ENCODE measurements at places on chromosomes 3 and 15.

GRCh38 chr3:97297032-97297431 is 467.5 kb upstream of the ARL6 start:
- no peak for DNase-seq

- DNase-seq, result no peak
These were observed 628.2 kb upstream of the CFAP20DC start for GRCh38 chr3:59677747-59678702.

- DNase-seq, result no peak
These were observed 31.6 kb downstream of the ANP32A start for GRCh38 chr15:68789091-68789490.

GRCh38 chr15:78991476-78991875 is 46.6 kb upstream of the CTSH start:
- no peak for DNase-seq

DNA sequence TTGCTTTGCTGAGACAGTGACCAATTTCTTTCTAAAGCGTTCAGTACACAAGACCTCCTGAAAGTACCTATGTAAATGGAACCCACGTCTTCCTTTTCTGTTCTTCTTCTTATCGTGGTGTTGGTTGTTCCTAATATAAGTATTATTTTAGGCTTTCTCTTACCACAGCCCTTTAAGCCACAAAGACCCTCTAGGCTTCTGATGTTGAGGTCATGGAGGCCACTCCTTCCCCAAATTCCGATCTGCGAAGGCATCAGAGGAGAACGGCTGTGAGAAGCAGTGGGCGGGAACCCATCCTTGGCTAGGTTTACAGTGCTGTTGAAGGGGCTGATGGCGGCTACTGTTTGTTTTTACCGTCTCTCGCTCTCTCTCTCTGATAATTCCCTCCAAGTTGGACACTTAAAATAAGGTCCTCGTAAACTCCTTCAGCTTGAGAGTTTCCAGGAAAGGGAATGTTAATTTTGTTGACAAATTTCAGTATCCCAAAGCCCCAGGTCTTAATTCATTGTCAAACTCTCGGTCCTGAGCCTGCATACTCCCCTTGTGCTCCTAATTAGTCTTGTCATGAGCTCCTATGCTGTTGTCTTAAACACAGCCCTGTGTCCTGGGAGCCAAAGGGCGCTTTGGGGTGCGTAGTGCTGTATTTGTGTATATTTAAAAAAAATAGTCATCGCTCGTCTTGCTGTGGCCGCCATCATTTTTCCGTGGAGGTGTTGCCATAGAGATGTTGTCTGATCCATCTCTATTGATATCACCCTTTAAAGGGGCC is 178.8 kb downstream of the OPA1 start:
- DNase-seq, result no peak

DNA sequence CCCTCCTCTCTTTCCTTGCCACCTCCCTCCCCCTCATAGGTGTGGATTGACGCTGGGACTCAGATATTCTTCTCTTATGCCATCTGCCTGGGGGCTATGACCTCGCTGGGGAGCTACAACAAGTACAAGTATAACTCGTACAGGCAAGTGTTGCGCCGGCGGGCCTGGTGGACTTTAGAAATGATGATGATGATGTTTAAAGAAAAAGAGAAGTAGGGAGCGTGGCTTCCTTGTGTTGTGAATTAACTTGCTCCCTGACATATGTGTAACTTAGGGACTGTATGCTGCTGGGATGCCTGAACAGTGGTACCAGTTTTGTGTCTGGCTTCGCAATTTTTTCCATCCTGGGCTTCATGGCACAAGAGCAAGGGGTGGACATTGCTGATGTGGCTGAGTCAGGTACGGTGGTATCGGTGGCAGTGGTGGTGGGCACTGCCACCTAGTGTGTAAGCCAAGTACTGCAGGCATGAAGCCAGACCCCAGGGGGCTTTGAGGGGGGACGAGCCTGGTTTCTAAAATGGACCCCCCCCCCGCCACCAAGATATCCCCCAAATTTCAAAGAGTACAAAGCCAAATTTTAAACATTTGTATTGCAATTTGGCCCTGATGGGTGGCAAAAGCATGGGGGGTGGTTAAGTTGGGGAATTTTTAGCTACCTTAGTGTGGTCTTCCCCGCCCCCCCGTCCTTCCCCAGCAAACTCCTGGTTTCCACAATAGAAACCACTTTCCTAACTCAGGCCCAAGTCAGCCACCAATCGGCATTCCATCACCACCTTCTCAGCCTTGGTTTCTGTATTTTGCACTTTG is 65.6 kb downstream of the SLC6A6 start:
- DNase-seq, result no peak

DNA sequence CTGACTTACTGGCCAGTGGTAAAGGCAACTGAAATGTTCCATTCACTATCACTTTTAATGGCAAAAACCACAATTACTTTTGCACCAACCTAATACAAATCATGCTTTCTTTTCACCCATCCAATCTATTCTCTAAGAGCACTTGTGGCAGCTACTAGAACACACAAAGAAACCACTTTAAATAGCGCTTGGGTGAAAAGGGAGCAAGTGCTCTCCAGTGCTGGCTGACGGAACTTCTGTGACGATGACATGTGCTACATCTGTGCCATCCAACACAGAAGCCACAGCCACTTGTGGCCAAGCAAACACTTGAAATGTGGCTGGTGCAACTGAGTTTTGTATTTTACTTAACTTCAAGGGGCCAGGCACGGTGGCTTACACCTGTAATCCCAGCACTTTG is 18.9 kb downstream of the SH3BP5 start:
- DNase-seq, result no peak

DNA sequence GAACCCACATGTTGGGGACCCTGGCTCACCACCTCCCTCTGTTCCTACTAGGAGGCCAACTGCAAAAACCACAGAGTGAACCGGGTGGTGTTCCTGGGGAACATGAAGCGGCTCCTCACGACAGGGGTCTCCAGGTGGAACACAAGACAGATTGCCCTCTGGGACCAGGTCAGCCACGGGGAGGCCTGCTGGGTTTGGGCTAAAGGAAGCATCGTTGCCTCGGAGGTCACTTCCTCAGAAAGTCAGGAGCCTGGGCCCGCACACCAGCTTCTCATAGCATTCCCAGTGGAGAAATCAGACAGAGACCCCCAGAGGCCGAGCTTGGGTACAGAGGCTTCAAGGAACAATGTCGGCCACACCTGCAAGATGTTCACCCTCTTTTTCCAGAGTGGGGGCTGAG is 106.8 kb downstream of the ANP32A start:
- no peak for DNase-seq

DNA sequence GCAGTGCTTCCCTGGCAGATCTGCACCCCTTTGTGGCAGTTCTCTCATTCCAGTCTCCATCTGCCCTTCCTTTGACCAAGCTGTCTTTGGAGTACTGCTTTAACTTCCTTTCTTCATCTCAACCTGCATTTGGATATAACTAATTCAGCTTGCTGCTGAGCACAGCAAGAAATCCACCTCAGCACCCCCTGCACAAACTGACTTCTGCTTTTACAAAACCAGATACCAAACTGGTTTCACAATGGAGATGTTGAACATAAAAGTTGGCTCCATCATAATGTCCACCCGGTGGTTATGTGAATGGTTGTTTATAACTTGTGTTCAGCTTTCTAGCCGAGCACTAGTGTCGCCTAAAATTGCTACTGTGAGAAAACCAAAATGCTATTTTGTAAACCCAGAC is 341.1 kb upstream of the SEMA6D start:
- no peak for DNase-seq

- DNase-seq, result no peak
These were observed 11.6 kb upstream of the DLL4 start for GRCh38 chr15:40917585-40917984.

GRCh38 chr3:77160931-77161497 is 121.1 kb downstream of the ROBO2 start:
- DNase-seq, result no peak

DNA sequence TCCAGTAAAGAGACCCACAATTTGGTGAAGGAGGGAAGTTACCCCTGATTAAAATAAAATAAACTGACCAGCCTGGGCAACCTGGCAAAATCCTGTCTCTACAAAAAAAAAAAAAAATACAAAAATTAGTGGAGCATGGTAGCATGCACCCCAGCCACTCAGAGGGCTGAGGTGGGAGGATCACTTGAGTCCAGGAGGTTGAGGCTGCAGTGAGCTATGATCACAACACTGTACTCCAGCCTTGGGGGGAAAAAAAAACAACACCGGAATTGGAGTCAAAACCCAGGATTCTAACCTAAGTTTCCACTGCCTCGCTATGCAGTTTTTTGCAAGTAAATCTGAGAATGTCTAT is 22.5 kb downstream of the DCAF1 start:
- no peak for DNase-seq

GRCh38 chr15:29090617-29091466 is 178.8 kb downstream of the NSMCE3 start:
- DNase-seq, result no peak

DNA sequence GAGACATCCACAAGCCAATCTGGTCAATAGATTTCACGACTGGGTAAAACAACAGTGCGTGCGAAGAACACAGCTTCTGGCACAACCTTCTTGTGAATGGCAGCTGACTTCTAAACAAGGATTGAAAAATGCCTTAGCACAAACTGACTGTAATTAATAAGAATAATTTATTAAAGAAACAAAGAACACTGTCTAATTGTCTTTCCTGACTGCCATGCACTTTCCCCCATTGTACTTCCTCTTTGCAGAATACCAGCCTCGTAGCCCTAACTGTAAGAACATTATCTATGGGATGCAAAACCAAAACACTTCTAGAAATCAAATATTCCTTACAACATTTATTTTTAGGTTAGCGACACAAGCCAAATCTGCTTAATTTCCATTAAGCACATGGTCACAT is 6.5 kb downstream of the FOXP1 start:
- DNase-seq, result no peak

DNA sequence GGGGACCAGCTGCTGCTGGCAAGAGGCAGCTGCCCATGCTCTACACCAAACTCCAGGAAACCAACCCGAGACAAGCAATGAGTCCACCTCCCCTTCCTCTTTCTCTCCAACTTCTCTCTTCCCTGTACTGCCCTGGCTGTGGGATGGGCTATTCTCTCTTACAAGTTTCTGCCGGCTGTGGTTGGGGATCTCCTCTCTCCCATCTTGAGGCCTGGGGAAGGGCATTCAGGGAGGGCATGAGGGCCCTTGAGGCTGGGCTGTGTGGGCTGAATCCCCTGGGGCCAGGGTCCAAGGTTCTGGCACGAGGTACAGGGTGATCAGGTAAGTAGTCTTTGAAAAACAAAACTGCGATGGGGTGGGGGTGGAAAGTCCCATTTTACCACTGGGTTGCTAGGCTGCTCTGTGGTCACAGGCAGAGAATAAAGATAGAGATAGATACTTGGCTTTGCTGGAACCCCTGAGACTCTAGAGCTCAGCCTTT is 32.3 kb upstream of the CTSH start:
- no peak for DNase-seq

- no peak for DNase-seq
These were observed 64.2 kb downstream of the MOBP start for GRCh38 chr3:39531665-39532064.

- DNase-seq, result no peak
These were observed 46.7 kb downstream of the CD200R1L start for GRCh38 chr3:112799946-112800345.

- no peak for DNase-seq
These were observed 68.7 kb downstream of the CHRD start for GRCh38 chr3:184448321-184449160.
